NCI-H1930 (cell line): ENCODE measurements at places on chromosomes 12 and 14.

DNA sequence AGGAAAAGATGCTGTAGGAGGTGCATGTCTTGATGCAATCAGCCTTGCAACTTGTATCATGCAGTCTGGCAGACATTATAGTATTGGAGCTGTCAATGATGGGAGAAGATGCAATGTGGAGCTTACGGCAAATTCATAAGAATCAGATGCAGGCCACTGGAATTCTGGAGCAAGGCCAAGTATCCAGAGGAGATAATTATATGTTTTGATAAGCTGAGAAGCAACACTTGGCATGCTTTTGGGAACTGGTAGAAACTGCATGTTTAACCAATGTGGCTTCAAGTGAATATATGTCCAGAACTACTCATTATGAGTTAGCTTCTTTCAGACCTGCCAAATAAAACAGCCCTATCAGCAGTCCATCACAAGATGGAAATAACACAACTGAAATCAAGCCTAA, 249.1 kb upstream of the PPFIA2 start:
- DNase-seq, result no peak

GRCh38 chr12:13205809-13206559, 9.5 kb downstream of the EMP1 start:
- DNase-seq, result no peak

DNA sequence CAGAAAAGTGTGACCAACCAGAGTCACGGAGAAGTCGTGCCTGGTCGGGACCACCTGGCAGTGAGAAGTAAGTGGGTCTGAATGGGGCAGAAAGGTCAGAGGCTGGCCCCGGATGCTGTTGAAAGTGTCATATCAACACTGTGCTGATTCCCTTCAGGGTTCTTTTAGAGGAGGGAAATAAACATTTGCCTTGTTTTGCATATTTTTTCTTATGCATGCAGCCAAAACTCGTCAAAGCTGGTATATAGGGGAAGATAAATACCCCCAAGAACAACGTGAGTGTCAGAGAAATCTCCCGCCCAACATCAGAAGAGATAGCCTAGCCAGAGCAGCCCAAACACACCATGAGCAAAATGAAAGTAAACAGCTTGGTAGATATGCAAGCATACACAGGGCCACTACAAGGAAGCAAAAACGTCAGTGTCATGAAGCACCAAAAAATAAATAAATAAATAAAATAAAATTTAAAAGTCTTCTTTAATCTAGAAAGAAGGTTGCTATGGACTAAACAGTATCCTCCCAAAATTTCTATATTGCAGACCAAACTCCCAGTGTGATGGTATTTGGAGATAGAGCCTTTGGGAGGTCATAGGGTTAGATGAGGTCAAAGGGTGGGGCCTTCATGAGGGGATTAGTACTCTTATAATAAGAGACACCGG, 22.1 kb downstream of the EIF5 start:
- no peak for DNase-seq

DNA sequence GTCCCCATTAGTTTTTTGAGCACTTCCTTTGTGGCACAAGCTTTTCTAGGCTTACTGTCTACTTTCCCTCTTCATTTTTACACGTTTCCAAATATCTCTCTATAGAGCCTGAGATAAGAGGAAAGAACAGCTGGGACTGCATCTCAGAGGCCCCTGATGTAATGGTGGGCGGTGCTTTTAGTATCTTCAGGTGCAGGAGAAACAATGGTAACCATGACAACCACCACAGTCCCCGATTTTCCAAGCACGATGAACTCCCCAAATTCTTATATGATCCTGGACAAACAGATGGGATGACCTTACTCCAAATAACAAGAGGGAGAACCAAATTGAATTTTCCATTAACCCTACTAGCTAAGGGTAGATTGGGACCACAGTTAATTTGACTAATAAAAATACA, 103.3 kb downstream of the AEBP2 start:
- DNase-seq, result no peak

- DNase-seq, result no peak
Measured at GRCh38 chr14:102967506-102967795, 45.0 kb downstream of the AMN start.

GRCh38 chr14:64702493-64703394, 1.5 kb upstream of the PLEKHG3 start:
- DNase-seq, result no peak

DNA sequence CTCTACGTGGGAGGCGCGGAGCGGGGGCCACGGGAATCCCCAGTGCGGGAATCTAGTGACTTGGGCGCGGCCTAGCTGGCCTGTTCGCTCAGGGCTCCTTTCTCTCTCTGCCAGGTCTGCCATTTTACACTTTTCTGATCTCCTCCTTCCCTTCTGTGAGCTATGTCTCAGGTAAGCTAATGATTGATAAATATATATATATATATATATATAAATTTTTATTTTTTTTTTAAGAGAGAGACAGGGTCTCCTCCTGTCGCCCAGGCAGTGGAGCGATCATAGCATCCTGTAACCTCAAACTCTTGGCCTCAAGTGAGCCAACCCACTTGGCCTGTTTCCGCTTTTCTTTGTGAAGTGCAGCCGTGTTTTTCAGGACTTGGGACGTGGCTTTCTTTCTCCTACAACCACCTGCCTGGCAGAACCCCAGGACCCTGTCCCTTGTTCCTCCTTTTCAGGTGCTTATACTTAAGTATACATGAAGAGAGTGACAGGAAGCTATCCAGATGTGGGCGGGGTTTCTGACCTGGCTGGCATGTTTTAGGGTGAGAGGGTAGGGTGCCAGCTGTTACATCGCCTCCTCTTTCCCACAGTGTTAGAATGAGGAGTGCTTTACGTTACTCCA, 547 bp downstream of the ZNF140 start:
- DNase-seq, result no peak

DNA sequence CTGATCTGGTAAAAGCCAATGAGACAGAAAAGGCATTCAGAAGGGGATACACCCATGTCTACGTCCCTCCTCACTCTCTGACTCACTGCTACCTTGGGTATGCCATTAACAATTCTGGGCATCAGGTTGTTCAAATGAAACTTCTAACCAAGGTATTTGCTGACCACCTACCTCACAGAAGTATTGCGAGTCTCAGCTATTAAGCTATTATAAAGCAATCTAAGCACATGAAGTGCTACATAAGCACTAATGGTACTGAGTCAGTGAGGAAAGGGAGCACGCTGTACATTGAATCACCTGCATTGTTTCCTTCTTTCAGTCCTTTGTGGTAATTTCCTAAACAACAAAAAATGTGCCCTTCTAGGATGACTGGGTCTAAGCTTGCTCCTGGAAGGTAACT, 62.8 kb upstream of the CCDC91 start:
- DNase-seq, result no peak

GRCh38 chr12:8455727-8456360, at the start of gene CLEC6A:
TSS of gene CLEC6A (plus strand) at chr12:8455962. CDS start at chr12:8456112, 150 bp downstream.
- DNase-seq, result no peak
